ENCODE measurements at places on chromosomes 2 and 18.

DNA sequence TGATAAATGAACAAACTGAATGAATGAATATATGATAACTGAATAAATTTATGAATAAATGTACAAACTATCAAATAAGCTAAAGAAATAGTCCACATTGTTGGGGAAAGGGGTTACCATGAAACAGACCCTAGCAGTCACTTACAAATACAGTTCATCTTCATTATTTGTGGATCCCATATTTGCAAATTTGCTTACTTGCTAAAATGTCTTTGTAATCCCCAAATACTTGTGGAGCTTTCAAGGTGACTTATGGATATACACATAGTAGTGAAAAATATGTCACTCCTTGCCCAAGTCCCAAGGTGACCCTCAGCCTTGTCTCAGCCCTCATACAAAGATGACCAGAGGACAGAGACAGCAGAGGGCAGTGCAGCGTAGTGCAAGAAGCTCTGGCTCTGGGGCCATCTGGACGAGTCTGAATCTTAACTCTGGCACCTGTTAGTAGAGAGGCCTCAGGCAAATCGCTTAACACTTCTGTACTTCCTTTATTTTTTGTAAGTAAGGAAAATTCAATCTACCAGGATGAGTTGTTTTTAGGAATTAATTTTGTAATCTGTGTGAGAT, 3.1 kb downstream of the PAIP2B start:
- peak; percentile 49 for DNase-seq

- peak; percentile 42 for DNase-seq
Observed at GRCh38 chr2:42359965-42360483, 993 bp downstream of the COX7A2L start.

GRCh38 chr2:172921532-172922236, 154.0 kb upstream of the MAP3K20 start:
- no peak for DNase-seq

- no peak for DNase-seq
Observed at GRCh38 chr2:233436691-233437438, 82.6 kb downstream of the DGKD start.

DNA sequence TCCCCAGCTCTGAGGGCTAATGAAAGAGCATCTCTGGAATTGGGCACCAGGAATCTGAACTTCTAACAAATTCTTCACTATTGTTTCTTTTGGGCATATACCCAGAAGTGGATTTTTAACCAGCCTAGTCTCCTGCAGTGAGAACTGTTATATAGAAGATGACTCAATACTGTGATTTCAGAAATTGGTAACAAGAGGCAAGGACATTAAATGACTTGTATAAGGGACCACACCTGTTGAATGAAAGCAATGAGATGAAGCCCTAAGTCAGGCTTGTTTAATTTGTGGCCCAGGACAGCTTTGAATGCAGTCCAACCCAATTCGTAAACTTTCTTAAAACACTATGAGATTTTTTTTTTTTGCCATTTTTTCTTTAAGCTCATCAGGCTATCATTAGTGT, 57.9 kb downstream of the EPC2 start:
- DNase-seq = no peak

GRCh38 chr18:21489919-21490495, 110.5 kb downstream of the ESCO1 start:
- DNase-seq = no peak

GRCh38 chr2:153946036-153946435, 74.3 kb downstream of the GALNT13 start:
- DNase-seq = no peak

- no peak for DNase-seq
Observed at GRCh38 chr2:20596193-20596972, 54.5 kb downstream of the HS1BP3 start.

DNA sequence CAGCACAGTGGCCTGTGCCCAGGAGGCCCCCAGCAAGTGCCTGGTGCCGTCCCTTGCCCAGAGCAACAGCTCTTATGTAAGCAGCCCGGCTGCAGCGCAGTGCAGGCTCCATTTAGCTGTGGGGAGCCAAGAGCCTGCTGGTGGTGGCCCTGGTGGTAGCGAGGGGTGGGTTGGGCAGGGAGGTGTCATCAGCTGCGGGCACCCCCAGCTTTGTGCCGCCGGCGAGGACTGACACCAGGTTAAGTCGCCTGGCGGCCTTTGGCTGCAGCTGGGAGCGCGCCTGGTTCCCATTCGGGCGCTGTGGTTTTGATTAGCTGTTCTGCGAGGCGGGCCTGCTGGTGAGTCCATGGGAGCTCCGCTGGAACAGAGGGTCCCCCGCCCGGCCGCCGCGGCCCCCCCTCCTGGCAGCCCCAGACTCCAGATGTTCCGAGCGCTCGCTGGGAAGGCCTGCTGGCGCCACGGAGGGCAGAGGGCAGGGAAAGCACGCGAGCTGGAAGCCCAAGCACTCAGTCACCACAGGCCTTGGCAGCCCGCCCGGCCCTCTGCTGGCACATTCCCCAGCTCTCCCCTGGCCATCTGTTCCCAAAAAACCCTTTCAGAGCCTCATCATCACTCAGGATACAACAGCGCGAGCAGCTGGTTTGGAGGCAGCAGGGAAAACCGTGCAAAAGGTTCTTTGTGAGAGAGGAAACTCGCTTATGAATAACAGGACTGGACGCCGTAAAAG, 18.4 kb downstream of the ATOH8 start:
- peak; percentile 85 for DNase-seq

GRCh38 chr18:62264984-62265383, 60.1 kb upstream of the TNFRSF11A start:
- DNase-seq = no peak

GRCh38 chr18:22207021-22207758, 37.8 kb downstream of the GATA6 start:
- DNase-seq = no peak

- DNase-seq = no peak
Observed at GRCh38 chr2:136175868-136176267, 57.9 kb upstream of the CXCR4 start.

DNA sequence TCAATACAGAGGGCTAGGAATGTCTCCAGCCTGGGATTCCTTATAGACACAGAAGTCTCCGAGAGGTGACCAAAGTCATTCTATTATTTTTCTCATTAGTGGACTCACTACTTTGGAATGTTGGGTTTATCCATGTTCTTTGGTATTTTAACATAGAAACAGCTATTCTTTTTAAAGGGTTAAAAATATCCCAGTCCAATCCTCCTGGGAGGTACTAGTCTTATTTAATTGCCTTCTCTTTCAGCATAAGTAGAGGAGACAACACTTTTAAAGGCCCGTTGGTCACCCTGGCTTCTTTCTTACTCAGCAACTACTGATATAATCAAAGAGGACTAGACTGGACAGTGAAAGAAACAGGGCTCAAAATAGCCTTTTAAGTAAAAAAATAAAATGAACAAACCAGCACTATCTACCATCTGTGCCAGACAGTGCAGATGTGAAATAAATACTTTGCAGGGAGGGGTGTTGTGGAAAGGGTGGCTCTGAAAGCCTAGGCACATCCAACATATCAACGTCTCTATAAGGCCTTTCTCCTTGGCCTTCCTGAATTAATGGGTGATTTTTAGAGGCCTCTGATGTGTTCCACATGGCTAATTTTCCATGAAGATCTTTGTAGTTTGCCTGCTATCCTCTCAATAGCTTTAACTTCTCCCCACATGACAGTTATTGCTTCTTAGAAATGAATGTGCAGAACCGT, 334.4 kb upstream of the THUMPD2 start:
- DNase-seq = no peak

- DNase-seq = peak; percentile 47
Observed at GRCh38 chr2:159595410-159596046, 20.8 kb downstream of the BAZ2B start.

GRCh38 chr18:80009661-80010550, 21.5 kb upstream of the TXNL4A start:
- DNase-seq = no peak

- no peak for DNase-seq
Observed at GRCh38 chr2:227853204-227853629, 18.2 kb upstream of the DAW1 start.

GRCh38 chr2:233803292-233803911, 25.3 kb downstream of the MROH2A start:
- no peak for DNase-seq
